ENCODE measurements at places on chromosomes 3 and 15.

- no peak for DNase-seq
These were observed 358.4 kb upstream of the NR2F2 start for GRCh38 chr15:95972041-95972553.

- no peak for DNase-seq
These were observed 207.7 kb downstream of the ATP10A start for GRCh38 chr15:25655207-25655948.

GRCh38 chr3:188303286-188303799 is 149.4 kb downstream of the LPP start:
- DNase-seq = no peak

GRCh38 chr15:37103475-37104423 is 3.4 kb upstream of the MEIS2 start:
- DNase-seq = no peak

DNA sequence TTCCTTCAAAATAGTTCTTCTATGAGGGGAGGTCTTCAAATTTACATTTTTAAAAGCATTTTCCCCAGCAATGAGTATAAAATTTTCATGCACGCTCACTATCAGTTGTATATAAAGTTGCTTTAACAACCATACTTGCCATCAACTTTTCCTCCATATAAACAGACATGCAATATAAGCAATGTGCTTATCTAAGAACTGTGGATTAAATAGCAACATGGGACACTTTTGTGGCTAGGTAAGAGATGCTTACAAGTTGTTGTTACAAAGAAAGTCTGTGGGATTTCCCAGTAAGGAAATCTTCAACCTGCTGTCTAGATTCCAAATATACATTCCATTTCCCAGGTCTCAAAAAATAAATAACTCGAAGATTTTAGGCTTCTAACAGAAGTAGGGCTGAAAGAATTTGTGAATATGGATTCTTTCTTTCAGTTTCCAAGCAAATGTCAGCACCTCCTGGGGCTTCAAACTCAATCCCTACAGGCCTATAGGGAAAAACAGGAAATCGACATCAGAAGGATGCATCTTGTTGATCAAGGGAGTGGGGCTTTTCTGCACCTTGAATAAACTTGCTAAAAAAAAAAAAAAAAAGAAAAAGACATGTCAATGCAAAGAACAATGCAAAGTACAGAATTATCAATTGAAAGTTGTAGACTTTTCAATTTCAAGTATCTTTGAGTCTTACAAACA is 16.1 kb downstream of the TNIK start:
- DNase-seq = no peak

GRCh38 chr15:94638183-94638582 is 406.8 kb downstream of the MCTP2 start:
- no peak for DNase-seq

DNA sequence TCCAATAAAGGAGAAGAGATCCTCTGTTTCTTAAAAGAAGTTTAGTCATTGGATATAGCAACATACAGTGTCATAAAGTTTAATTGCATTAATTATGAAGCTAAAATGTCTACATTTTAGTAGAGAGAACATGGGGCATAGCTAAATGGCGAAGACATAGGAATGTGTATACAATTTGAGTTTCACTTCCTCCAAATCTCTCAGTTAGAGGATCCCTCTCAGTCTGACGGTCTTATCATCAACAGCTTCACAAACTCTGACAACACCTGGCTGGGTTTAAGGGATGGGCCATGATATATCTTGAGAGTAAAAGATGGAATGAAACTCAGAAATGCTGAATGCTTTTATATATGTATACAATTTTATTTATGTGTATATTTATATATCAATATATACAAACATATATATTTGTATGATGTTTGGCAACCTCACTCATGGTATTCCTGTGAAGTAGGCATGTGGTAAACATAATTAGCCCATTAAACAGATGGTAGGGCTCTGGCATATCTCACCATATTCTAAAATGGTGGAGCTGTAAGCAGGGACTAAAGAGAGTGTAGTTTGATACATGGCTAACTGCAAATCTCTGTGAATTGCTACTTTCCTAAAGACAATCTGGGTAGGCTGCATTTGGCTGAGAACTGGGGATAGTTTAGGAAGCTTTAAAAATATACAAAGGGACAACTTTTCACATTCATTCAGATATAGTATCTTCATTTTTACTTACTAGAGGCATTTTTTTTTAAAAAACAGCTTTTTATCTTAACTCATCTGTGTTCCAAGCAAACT is 111.6 kb downstream of the TIGIT start:
- no peak for DNase-seq

DNA sequence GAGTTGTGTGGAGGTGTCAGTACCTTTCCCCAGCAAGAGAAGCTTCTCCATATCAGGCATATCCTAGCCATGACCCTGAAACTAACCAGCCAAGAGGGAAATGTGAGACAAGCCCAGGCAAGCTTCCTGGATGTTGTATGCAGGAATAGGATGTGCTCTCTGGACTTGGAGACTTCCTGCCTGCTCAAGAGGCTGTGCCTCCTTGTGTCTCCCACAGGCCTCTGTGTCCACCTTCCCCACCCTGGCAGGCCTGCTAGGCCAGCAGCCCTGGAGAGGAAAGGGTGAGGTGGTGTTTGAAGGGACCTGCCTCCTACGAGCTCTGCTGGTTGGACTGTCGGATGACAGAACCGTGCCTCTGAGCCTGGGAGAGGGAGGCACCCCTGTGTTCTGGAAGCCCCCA is 2.1 kb upstream of the DYNLT2B start:
- no peak for DNase-seq

- DNase-seq = no peak
These were observed 291.2 kb upstream of the STT3B start for GRCh38 chr3:31241533-31241932.

DNA sequence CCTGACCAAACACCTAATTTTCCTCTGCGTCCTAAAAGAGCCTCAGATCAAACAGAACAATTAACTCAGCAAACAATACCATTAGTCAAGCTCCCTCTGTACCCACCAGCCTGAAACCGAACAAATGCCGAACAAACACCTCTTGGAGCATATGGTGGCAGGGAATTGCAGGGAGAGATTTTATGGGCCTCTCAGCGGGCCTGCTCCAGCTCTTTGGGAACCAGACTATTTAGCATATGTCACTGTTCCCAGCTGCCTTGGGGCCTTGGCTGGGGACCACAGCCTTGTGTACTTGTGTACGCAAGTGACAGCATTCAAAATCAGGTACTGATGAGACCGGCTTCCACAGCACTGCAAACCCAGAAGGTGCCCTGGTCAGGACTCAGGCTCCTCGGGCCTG is 388.8 kb upstream of the PPP2R3A start:
- no peak for DNase-seq

DNA sequence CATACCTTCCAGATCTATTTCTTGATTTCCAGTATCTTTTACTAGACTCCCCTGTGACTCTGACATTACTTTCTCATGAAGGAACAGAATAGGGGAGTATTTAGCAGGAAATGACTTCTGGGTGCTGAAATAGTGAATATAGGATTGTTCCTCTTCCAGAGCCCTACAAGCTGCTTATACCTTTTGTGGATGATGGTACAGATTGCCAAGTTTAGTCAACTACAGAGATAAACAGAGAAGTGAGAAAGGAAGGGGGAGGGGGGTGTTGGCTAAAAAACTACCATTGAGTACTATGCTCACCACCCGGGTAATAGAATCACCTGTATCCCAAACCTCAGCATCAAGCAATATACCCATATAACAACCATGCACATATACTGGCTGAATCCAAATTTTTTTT is 298.3 kb upstream of the GPR149 start:
- no peak for DNase-seq

DNA sequence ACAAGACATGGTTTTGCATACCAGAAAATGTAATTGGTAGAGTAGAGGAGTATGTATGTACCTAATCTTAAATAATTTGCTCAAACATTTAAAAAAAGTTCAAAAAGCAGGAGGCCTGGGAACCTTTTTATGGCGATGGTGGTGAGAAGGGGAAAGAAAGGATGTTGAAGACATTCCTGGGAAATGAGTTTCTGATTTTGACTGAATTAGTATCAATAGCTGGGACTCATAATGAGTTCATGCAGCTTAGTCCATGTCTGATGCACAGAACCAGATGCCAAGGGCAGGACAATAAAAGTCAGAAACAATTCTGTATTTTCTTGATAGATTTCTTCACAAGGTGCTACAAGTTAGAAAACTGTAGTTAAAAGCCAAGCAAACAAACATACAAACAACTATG is 395.3 kb downstream of the GAP43 start:
- DNase-seq = no peak

DNA sequence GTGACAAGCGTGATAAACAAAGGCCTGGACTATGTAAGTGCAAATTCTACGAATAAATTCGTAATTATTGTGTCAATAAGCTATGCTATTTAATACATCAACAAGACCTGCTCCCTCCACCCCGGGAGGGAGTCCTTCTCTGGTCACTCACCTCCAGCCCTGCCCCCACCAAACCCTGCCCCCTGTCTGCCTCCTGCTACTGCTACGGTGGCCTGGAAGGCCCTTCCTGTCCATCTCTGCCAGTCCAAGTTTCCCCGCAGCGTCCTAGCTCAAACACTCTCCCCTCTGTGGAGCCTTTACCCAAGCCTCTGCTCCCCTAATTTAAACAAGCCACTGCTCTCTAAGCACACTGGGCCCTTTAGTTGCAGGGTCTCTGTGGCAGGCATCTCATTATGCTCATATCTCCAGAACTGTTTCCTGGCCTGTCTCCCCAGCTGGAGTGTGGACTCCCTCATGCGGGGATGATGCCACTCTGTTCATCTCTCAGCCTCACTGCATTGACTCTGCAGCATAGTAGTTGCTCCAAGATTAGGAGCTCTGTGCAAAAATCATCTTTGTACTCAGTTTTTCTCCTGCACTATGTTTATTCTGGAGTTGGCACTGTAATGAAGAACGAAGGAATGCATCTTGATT is 241.2 kb downstream of the NTRK3 start:
- DNase-seq = no peak

DNA sequence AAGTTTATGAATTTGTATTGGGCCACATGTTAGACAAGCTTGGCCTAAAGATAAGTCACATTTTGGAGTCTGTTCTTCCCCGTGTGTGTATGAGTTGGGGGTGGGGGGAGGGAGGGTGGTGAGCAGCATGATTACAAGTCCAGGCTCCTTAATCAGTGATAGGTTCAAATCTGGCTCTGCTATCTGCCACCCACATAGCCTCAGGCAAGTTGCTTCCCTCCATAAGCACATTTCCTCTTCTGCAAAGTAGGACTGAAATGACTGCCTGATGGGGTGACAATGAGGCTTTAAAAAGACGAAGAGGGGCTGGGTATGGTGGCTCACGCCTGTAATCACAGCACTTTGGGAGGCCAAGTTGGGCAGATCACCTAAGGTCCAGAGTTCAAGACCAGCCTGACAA is 1.1 kb upstream of the SPATA12 start:
- no peak for DNase-seq

DNA sequence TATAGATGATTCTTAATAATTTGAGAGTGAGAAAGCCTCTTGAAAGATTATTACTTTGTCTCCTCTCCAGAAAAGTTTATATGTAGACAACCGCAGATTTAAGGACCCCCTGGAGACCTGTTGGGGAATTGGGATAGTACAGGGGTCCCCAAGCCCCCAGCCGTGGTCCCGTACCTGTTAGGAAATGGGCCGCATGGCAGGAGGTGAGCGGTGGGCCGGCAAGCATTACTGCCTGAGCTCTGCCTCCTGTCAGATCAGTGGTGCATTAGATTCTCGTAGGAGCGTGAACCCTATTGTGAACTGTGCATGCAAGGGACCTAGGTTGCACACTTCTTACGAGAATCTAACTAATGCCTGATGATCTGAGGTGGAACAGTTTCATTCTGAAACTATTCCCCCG is 78.3 kb downstream of the PFN2 start:
- no peak for DNase-seq

DNA sequence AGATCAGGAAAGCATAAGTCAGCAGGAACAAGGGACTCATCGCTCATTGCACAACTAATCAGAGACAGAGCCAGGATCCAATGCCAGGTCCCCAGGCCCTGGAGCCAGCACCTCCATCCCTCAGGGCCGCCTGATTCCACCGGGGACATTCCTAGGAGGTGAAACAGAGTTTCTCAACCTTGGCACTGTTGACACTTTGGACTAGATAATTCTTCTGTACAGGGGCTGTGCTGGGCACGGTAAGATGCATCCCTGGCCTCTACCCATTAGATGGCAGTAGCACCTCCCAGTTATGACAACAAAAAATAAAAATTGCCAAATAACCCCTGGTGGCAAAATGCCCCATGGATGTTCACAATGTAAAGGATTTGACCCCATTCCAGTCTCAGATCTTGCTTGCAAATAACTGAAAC is 127.7 kb downstream of the MTHFS start:
- no peak for DNase-seq

DNA sequence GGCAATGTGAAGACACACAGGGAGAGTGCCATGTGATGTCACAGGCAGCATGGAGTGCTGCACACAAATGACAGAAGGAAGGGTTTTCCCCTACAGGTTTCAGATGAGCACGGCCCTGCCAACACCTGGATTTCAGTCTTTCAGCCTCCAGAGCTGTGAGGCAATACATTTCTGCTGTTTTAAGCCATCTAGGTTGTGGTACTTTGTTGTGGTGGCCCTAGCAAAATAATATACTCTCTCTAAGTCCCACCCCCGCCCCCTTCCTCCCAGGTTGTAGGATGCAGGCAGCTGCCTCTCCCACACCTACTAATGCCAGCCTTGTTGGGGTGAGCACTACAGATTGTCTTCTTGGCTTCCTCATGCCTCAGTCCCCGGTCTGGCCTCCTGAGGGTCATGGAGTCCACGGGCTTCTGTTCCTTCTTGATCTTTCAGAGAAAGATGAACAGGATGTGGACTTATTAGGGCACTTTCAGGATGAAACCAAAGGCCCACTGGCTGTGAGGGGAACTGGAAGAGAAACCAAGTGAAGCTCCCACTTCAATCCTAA is 180.0 kb downstream of the CD47 start:
- DNase-seq = no peak

GRCh38 chr3:71247958-71248335 is 335.6 kb downstream of the FOXP1 start:
- DNase-seq = no peak

DNA sequence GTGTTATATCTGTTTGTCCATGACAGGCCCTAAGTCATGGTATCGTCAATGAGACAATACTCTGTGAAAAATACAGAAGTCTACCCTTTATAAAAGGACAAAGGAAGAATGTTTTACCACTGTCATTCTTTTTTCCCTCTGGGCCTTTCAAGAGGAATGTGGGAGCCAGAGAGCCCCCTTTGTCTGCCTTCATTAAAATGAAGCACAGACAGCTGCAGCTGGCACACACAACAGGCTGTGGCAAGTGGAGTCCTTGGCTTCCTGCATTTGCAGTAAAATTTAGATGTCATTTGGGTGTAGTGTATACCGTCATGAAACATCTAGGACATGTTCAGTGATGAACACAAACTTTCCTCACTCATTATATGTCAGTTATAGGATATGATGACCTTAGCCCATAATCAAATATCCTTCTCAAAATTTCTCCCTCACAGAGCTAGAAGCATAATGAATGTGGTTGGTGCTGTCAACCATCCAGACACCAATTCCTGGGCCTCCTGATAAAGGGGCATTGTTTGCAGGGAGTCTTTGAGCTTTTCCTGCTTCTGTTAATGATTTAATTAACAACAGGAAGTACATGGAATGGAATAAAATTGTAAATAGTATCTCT is 76.4 kb downstream of the DHX36 start:
- no peak for DNase-seq

Measured in stimulated activated CD8-positive, alpha-beta memory T cell treated with anti-CD3 and anti-CD28 coated beads, Interleukin-15, amount 100 ng/mL, for 1 hour (primary cell).